ENCODE measurements at places on chromosomes 7 and 10. TPM values are rescaled to one million over a fixed set of nuclear protein-coding genes. Genes with fewer than 3 reads are reported as not detected.

TMEM196 gene
- total RNA-seq, result not detected

ADCYAP1R1 gene
- total RNA-seq, result not detected

TMEM139 gene
- 1.7 TPM for total RNA-seq

DPYSL4 gene
- total RNA-seq, result 1.2 TPM

ITPRID1 gene
- total RNA-seq, result under 0.01 TPM

PTN gene
- 0.33 TPM for total RNA-seq

FAM131B gene
- total RNA-seq, result 1.4 TPM

CPA4 gene
- 1.3 TPM for total RNA-seq

PDLIM1 gene
- 290 TPM for total RNA-seq

DDX21 gene
- 34.3 TPM for total RNA-seq

ZNF365 gene
- total RNA-seq, result not detected

ANXA8L1 gene
- total RNA-seq, result 465 TPM

LIPK gene
- not detected for total RNA-seq

IGF2BP3 gene
- 93.9 TPM for total RNA-seq

SPDYE5 gene
- total RNA-seq, result not detected

AOAH gene
- 0.22 TPM for total RNA-seq

MACROH2A2 gene
- 20.4 TPM for total RNA-seq

SPDYE18 gene
- not detected for total RNA-seq

PHKG1 gene
- 1.2 TPM for total RNA-seq

POLR2J gene
- 25.5 TPM for total RNA-seq

NUDCD3 gene
- total RNA-seq, result 51.1 TPM

PLAC9 gene
- not detected for total RNA-seq

SDK1 gene
- total RNA-seq, result 1.6 TPM

RSBN1L gene
- 9.4 TPM for total RNA-seq

AKR1B15 gene
- total RNA-seq, result not detected

CFAP70 gene
- 0.76 TPM for total RNA-seq

Measured in placental epithelial cell (primary cell).